Central memory CD8-positive, alpha-beta T cell (primary cell): ENCODE measurements at places on chromosomes 16 and 17.

DNA sequence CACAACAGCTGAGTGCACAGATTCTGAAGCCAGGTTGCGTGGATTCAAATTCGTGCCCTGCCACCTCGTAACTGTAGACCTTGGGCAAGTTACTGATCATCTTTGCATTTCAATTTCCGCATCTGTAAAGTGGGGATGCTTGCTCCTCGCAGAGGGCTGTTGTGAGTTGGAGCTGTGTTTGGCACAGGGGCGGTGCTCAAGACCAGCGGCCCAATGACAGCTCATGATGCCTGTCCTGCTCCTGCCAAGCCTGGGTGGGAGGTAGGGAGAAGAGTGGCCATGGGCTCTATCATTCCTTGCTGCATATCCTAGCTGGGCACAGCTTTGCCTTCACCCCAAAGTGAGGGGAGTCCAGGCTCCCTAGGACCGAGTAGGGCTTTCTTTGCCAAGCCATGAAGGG is 12.6 kb downstream of the NXPH3 start:
- DNase-seq: no peak

GRCh38 chr17:17448723-17449122 is 28.1 kb upstream of the MED9 start:
- DNase-seq: no peak

- DNase-seq: no peak
Observed at GRCh38 chr17:73334771-73335513, 23.1 kb upstream of the CDC42EP4 start.

- DNase-seq: no peak
Observed at GRCh38 chr17:39922006-39922405, 3.6 kb upstream of the GSDMB start.

GRCh38 chr17:65102235-65102634 is 34.9 kb upstream of the RGS9 start:
- DNase-seq: no peak

- no peak for DNase-seq
Observed at GRCh38 chr16:27495191-27495590, 54.5 kb downstream of the GTF3C1 start.

DNA sequence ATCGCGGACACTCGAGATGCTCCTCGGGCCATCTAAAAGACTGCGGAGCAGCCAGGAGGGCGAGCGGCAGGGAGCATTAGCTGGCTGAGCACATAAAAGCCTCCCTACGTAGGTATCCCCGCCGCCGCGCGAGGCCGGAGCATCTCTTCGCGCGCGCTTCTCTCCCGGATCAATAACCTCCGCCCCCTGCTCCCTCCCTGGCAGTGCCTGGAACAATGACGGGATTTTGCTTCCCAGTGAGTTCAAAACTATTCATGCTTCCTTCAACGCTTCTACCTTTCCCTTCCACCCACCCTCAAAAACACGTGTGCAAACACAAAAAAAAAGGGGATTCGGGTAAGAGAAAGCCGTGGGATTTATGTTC is 984 bp downstream of the CENPV start:
- no peak for DNase-seq

DNA sequence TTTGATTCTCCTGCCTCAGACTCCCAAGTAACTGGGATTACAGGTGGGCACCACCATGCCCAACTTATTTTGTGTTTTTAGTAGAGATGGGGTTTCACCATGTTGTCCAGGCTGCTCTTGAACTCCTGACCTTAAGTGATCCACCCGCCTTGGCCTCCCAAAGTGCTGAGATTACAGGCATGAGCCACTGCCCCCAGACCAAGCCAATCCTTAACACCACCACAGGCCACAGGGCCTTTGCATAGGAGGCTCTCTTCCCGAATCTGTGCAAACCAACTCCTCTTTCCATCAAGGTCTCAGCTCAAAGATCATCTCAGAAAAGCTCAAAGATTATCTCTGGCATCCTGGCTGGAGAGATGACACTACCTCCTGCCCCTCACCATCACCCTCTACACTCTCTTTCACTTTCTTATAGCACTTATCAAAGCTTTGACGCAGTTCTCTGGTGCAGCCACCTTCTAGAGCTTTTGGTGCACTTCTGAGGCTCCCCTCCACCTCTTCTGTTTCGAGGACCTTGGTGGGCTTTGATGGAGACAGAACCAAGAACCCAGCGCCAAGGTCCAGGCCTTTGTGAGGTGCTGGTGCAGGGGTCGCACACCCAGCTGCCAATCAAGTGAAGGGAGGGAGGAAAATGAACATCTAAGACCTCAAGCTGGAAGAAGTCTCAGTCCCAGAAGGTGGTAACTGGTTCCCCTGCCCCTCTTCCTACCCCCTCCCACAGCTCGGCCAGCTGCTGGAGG is 23.2 kb upstream of the PHB1 start:
- no peak for DNase-seq

- no peak for DNase-seq
Observed at GRCh38 chr16:53112015-53112414, 57.2 kb downstream of the CHD9 start.

- no peak for DNase-seq
Observed at GRCh38 chr17:64628641-64629040, 33.5 kb downstream of the SMURF2 start.

GRCh38 chr17:75153780-75154194 is 525 bp downstream of the JPT1 start:
- no peak for DNase-seq

DNA sequence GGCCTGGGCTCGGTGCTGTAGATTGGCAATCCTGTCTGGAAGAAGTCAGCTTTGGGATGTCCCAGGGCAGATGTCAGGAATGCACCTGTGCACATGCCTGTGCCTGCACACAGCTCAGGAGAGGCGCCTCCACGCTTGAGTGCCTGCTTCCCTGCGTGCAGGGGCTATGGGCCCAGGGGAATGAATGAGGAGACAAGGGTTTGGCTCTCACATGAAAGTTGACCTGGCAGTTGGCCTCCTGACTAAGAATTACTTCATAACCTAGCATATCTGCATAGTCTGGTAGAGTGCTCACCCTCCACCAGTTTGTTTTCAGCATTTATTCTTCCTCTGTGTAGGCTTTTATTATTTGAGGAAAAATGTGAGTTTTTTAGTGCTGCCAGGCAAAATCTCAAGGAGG is 50.0 kb downstream of the PLD6 start:
- DNase-seq: no peak

DNA sequence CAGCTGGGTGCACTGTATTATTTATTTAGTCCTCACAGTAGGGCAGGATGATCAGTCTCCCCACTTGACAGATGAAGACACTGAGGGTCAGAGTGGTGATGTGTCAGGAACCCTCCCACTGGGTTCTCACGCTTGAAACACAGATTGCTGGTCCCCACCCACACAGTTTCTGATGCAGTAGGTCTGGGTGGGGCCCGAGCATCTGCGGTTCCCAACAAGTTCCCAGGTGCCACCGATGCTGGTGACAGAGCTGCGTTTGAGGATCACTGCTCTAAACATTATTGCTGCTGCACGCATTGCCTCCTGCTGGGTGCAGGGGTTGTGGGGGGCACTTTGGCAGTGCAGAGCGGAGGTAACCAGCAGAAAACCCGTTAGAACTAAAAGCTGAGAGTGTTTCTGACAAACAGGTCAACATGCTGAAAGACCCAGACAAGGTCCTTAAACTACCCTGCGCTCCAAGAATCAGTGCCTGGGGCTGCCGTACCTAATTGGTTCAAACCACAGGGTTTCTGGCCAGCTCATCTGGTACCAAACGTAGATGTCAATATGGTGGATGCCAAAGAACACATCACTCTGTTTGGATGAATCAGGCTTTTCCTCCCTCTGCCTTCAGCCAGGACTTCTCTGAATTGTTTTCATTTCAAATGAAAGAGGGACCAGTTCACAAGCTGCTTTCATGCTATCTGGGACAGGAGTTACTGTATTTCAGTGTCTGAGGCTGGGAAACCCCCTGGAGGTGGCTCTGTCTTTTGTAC is 76.0 kb downstream of the ABCC1 start:
- DNase-seq: peak; percentile 22

DNA sequence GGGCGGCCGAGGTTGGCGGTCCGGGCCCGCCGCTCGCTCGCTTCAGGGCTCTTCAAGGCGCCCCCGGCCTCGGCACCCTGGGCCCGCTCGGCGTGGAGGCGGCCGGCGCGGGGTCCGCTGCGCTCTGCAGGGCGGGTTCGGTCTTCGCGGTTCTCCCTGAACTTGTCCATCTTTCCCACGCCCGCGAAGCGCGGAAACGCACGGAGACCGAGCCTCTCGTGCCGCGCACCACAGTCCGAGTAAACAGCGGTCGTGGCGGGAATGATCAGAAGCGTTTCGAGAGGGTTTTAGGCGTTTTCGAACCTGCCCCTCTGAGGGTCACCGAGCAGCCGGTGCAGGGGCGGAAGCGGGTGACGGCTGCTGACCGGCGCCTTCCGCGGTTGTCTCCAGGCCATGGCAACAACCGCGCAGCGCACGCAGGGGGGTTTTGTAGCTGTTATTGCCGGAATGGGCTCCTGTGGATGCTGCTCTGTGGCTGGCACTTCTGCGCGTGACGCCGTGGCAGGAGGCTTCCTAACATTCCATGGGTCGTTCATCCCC is 414 bp downstream of the NARF start:
- peak; percentile 27 for DNase-seq

DNA sequence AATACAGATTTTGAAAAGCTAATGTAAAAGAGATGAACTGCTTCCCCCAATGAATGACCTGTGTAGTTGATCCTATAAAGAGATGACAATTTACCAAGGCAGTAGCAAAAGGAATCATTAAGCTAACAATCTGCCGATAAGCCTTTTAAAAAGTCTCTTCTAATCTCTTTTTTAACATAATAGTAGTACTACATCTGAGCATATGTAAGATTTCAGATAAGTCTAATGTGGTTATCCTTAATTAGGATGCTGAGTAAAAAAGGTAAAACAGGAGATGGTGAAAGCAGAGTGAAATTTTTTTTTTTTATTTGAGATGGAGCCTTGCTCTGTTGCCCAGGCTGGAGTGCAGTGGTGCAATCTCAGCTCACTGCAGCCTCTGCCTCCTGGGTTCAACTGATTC is 26.2 kb upstream of the RASL10B start:
- no peak for DNase-seq

DNA sequence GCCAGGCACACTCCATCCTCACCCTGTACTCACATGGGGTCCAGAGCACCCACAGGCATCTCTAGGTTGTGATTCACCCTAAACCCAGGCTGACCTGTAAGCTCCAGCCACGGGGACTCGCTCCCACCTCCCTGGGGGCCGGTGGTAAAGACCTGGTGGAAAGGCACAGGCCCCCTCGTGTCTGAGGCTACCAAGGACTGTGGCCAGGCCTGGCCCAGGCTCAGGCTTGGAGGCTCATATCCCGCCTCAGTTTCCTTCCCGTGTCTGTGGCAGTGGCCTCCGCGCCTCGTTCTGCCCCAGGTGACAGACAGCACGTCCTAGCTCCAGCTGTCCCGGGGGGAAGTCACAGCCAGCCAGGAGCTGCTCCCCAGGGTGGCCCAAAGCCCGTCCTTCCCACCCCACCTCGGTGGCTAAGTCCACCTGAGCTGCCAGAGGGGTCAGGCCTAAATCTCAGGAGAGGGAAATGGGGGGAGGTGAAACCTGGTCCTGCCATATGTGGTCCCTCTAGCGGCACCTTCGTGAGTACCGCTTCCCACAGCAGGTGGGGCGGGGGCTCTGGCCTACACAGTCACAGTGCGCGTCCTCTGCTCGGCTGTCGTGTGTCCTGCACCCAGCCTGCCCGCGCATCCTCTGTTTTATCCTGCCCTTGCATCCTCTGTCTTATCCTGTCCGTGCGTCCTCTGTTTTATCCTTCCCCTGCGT is 12.6 kb downstream of the CDH15 start:
- no peak for DNase-seq

GRCh38 chr17:66636111-66636510 is 198.8 kb upstream of the CACNG5 start:
- DNase-seq: no peak

- DNase-seq: no peak
Observed at GRCh38 chr17:10036511-10037061, 131.5 kb upstream of the RCVRN start.

GRCh38 chr16:6499413-6499812 is 833.2 kb upstream of the RBFOX1 start:
- no peak for DNase-seq

GRCh38 chr17:61280338-61280737 is 119.3 kb upstream of the TBX2 start:
- no peak for DNase-seq

- DNase-seq: peak; percentile 23
Observed at GRCh38 chr17:57455063-57455914, 199.0 kb downstream of the MSI2 start.

- no peak for DNase-seq
Observed at GRCh38 chr17:12342609-12343435, 322.1 kb downstream of the MAP2K4 start.

- DNase-seq: no peak
Observed at GRCh38 chr16:48536614-48537200, 73.3 kb downstream of the N4BP1 start.

- no peak for DNase-seq
Observed at GRCh38 chr16:27759967-27760788, 210.2 kb downstream of the KATNIP start.

DNA sequence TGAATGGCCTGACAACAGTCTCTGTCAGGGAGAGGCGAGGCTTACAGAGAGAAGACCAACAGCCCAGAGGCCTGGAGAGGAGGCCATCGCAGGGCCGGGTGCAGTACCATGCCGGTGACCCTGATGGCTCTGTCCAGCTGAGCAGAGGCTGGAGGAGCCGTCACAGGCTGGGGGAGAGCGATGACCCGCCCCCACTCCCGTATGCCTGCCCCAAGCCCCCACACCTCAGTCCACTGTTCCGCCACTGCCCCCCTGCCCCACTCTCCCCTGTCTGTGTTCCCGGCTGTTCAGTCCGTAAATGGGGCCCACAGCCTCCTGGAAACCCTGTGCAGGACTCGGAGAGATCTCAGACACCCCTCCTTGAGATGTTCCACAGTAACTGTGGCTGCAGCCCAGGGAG is 12.8 kb upstream of the FAM83G start:
- no peak for DNase-seq

DNA sequence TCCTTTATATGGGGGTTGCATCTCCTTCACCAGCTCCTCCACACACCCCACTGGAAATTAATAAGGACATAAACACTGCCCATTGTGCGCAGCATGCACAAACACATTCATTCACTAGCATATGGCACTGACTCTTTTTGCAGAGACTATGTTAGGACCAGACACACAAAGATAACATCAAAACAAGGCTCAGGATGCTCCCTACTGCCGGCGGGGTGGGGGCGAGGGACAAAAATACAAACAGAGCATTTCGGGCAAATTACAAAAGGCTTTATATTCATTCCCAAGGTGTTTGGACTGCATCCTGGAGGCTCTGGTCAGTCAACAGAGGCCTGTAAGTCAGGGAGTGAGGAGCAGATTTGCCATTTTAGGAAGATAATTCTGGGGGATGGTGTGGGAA is 299.7 kb downstream of the SLC39A11 start:
- DNase-seq: no peak

GRCh38 chr16:74451951-74452758 is 30.9 kb upstream of the CLEC18B start:
- no peak for DNase-seq

- no peak for DNase-seq
Observed at GRCh38 chr16:30896889-30897733, 697 bp downstream of the CTF1 start.

DNA sequence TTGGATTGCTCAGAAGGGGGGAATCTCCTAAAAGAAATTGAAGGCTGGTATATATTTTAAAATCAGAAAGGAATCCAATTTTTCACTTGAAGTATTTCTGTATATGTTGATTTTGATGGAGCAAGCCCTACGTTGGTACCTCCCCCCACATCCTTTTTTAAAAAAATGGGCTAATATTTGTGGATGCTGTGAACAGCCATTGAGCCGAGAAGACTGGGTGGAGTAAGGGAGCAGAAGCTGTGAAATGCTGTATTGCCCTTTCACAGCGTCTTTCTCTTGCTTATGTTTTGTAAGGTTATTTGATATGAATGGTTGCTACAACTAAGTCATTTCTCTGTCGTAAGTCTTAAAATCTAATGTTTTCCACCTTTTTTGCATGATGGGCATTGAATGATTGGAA is 2.3 kb downstream of the PAFAH1B1 start:
- no peak for DNase-seq
